ENCODE measurements at places on chromosomes 2 and 18.

DNA sequence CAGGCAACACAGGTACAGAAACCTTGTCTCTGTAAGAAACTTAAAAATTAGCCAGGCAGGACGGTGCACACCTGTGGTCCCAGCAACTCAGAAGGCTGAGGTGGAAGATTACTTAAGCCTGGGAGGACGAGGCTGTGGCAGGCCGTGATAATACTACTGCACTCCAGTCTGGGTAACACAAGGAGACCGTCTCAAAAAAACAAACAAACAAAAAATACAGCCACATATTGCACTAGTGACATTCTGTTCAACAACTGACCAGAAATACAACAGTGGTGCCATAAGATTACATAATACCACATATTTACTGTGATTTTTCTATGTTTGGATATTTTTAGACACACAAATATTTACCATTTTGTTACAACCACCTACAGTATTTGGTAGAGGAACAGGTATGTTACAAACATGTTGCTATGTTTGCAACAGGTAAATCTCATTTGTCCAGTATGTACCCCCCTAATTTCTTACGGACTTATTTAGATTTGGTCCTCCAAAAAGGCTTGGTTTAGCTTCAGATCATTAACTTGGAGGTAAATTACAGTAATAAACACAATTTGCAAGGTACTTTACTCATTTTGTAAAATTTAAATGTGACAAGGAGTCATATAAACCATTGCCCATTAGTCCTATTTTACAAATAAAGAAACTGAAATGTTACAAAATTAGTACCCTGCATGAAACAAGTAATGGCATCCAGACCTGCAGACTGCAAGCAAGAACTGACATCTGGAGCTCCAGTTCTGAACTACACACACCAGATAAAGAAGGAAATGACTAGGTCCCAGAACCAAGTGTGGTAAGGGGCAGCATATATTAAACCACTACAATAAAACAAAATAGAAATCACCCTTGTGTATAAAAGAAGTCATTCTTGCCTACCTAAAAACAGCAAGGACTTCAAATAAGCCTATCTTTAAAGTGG is 36.8 kb downstream of the TRIP12 start:
- no peak for DNase-seq

DNA sequence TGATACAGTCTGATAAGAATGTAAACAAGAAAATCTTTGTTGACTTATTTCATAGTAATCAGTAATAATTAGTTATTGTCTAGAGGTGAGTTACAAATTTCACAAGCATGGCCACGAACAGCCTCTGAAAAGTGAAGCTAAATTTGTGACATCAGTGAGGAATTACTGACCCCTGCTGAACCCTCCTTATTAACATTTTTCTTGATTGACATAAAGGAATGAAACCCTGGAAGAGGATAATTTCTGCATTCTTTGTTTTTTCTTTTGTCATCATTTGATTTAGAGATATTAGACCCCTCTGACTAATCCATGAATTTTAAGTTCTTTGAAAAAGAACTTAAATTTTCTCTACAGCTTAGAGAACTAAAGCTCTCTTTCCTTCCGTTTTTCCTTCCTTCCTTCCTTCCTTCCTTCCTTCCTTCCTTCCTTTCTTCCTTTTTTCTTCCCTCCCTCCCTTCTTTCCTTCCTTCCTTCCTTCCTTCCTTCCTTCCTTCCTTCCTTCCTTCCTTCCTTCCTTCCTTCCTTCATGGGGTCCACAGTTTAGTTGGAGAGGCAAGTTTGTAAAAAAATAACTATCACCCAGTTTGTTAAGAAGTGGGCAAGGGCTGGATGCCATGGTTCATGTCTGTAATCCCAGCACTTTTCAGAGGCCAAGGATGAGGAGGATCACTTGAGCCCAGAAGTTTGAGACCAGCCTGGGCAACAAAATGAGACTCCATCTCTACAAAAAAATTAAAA is 387.0 kb downstream of the MTX2 start:
- no peak for DNase-seq

DNA sequence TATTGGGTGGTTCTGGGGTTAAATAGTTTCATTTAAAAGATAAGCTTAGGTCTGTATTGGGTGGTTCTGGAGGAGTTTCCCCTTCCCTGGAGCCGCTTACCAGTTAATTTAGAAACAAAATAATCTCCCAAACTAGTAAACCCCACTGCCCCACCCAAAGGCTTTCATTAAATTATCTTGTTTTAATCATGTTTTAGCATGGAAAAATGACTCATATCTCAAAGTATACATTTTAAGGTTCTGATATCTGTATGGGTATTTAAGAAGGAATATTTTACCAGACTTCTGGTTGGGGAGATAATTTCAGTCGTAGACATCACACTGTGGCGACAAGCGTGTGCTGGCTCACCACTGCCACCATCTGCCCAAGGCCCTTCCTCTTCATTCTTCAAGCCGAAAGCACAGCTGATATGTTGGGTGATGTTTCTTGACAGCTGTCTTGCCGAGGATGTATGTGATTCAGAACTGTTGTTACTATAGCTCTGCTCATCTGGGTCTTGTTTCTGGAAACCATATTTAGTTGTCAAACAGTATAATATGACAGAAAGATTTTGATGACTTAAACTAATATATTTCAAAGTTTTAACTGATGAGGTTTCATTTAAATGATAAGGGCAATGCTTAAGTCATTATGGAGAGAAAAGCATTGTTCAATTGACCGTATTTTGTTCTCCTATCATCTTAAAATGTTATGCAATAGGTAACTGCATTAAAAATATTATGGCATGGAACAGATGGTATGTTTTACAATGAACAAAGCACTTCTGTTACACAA is 5.1 kb downstream of the FIGLA start:
- peak; percentile 85 for DNase-seq

- no peak for DNase-seq
These were observed 140.3 kb upstream of the SLC8A1 start for GRCh38 chr2:40592218-40592617.

- no peak for DNase-seq
These were observed 988 bp upstream of the KANSL1L start for GRCh38 chr2:210172219-210172575.
